Hepatocyte (in vitro differentiated cells): ENCODE measurements at places on chromosomes 1 and 21. TPM values are rescaled to one million over a fixed set of nuclear protein-coding genes. Genes with fewer than 3 reads are reported as not detected.

DNA sequence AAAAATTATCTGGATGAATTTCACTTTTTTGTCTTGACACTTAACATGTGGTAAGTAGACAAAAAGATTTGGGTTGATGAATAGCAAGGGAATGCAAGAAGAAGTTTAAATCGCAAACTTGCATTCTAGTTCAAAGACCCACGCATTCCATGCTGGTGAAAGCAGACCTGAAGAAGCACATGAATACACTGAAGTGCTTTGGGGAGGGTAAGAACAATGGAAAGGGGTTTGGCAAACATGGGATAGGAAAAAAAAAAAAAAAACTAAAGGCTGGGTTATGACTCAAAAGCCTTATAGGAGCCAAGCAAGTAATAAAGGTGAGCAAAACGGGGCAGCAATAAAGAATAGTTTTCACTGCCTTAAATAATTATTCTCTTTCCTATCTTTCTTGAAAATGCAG lies 450.2 kb downstream of the LMO4 start:
- no peak for DNase-seq

- DNase-seq = no peak
Measured at GRCh38 chr1:19723874-19724273, 59.2 kb downstream of the HTR6 start.

- no peak for DNase-seq
Measured at GRCh38 chr1:93692026-93692425, 10.4 kb upstream of the BCAR3 start.

DNA sequence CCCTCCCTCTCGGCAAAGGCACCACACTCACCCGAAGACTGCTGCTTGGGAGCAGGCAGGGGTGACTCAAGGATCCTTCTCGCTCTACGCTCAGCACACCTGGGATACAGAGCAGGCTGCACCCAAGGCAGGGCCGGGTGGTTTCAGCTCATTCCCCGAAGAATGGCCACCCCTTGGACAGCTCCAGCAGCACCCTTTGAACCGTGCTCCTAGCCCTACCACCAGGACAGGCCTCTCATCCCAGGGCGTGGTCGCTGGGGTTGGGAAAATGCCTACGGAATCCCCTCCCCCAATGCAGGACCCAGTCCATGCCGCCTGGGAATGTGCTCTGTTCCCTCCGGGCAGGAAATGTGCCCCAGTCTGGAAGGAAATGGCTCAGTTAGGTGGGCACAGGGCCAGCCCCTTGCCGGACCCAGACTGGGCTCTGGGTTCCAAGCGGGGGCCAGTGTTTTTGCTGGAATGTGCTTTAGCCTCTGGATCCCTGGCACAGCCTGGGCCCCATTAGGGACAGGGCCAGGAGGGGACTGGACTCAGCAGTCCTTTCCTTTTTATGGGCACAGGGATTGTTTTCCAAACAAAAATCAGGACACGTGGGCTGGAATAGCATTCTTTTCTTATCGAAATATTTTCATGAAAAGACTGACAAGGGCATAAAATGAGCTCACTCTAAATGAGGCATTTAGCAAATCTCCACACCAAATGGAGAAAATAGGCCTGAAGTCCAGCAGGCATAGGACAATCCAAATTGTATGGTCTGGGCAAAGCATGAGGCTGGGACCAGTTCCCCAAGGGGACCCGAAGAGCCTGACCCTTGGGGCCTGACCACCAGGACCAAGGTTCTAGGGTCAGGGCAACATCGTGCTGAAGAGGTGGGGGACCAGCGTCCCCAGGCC lies 7.3 kb downstream of the TMEM82 start:
- DNase-seq = no peak

DNA sequence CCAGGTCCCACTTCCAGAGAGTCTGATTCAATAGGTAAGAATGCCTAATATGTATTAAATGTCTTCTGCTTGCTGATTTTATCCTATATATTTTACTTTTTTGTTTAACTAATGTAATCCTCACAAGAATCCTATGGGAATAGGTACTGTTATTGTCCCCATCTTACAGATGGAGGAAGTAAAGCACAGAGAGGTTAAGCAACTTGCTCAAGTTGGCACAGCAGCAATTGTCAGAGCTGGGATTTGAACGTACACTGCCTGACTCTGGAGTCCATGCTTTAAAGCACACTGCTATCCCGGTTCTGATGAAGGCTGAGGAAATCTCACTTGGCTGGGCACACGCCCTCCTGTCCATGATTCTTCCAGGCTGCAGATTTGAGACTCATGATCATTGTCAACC lies 62.8 kb downstream of the IGSF21 start:
- DNase-seq = no peak

- peak; percentile 56 for DNase-seq
Measured at GRCh38 chr1:76006234-76006633, 68.3 kb upstream of the ST6GALNAC3 start.

- no peak for DNase-seq
Measured at GRCh38 chr1:221664253-221664652, 77.6 kb downstream of the DUSP10 start.

DNA sequence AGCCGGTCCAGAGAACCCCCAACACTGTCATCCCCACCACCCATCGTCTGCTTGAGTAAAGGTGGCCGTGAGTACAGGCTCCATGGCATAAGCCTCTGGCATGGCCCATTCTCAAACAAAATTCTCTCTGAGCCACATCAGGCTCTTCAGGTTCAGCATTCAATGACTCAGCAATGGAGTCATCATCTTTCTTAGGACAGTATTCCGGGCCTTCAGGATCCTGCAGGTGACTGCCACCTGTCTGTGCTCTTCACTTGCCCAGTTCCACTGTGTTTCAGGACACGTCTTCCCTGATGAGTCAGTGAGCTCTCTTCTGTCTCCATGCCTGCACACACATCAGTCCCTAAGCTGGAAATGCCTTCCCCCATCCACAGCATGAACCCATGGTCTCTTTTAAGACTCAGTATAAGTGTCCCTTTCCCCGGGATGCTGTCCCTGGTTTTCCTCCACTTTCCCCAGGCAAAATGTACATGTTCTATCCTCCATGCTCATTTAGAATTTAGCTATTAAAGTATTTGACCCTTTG lies 81.1 kb upstream of the FGGY start:
- DNase-seq = no peak

DNA sequence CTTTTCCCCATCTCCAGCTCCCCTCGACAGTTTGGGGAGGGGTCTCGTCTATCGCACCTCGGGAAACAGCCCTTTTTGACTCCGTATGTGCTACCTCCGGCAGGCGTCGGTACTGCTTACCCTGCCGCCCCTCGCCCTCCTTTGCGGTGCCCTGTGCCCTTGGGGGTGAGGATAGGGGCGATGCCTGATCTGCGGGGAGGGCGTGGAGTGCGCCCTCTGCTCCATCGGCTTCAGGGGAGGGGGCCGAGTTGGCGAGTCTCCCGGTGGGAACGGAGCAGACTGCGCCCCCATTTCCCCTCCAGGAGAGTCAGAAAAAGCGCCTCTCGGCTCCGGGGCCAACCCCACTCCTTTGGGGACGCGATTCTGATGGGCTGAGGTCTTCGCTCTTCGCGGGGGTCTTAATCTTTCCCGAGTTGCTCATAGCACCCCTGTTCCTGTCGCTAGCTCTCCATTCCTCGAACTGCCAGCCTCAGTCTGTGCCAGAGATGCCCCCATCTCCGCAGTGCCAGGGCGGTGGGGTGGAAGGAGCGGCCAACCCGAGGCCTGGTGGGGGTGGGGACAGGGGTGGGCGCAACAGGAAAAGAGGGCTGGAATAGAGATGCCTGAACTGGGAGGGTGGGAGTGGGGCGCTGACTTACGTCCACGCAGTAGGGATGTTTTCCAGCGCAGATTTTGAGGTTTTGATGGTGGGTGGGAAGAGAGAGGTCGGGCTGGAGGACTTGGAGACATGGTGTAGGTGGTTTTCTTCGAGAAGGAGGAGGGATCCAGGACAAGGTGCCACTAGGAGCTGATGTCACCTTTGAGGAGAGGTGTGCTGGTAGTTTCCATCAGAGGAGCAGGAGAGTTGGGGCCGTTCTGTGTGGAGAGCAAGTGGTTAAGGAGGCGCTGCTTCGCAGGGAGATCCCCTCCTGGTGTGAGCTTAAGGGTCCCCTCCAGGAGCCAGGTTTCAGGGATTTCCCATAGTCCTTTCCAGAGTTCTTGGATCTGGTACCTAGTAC lies 674 bp downstream of the PPFIA4 start:
- no peak for DNase-seq

DNA sequence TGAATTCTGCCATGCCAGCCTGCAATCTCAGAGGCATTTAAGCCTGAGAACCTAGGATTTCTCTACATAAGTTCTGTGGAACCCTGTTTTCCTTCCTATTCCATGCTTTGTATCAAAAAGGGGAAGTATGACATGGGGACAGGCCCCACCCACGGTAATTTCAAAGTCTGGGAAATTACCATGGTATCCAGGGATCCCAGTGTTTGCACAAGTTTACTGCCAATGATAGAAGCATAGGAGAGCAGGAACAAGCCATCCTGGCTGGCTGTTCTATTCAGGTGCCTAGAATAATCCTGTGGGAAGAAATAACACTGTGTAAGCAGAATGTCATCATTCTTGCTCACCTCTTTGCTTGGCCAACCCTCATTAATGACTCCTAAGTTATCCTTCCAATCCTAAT lies 53.8 kb upstream of the ATP1B1 start:
- peak; percentile 24 for DNase-seq

YTHDF2 gene
- polyA plus RNA-seq = 66.8 and 83.3 TPM in 2 replicates

TSHB gene
- polyA plus RNA-seq = 0.71 TPM in 1 of 2 replicates, not detected in the other

CSMD2 gene
- polyA plus RNA-seq = 0.04 and 0.10 TPM in 2 replicates

MROH7 gene
- polyA plus RNA-seq = 0.24 and 0.95 TPM in 2 replicates

ARHGEF16 gene
- 32.3 and 36.2 TPM in 2 replicates for polyA plus RNA-seq

C1orf185 gene
- not detected in 2 replicates for polyA plus RNA-seq

TTC22 gene
- 7.8 and 9.0 TPM in 2 replicates for polyA plus RNA-seq
